ENCODE measurements at places on chromosomes 2 and 18.

DNA sequence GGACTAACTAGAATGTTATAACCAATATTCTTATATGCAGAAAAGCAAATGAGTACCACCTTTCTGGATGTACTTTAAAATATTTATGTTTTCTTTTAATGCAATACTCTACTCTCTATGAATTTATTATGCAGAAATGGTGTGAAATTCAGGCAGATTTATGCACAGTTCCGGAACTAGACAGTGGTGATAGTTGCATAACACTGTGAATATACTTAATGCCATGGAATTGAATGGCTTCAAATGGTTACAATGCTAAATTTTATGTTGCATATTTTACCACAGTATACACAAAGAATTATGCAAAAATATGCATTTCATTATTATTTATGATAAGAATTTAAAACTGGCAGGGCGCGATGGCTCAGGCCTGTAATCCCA is 287.8 kb upstream of the FN1 start:
- DNase-seq: no peak

- peak; percentile 51 for DNase-seq
Measured at GRCh38 chr2:185618625-185619024, 120.0 kb upstream of the FSIP2 start.

DNA sequence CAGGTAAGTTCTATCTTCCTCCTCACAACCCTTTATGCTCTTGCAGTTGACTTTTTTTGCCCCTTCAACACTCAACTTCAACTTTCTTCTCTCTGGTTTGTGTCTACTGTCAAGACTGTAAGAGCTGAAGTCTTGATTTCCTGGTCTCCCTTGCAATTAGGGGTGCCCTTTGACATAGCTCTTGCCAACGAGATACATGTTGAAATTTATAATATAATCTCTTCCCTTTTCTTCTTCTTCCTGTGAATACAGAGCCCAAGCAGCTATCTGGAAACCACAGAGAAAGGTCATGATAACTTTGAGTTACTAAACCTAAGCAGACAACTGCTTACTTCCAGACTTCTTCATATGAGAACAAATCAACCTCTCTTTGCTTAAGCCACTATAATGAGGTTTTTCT is 163.5 kb downstream of the MC4R start:
- DNase-seq: no peak

DNA sequence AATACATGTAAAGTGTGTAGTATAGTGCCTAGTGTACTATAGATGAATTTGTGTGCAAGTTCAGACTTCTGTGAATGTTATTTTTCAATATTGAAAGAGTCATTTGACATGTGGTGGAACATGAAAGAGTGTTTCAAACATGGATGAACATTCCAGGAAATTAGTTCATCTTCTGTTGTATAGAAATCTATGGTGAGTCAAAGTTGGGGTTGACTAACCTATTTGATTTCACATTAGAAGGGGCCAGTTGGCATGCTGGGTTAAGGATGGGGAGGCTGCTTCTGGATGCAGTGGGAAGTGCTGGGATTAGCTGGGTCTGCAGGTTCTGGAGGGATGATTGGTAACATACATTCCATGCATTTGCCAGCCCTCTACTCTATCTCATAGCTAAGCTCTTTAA is 50.6 kb downstream of the LYPD6B start:
- DNase-seq: no peak

GRCh38 chr2:64918220-64918886 is 70.8 kb upstream of the SLC1A4 start:
- no peak for DNase-seq

DNA sequence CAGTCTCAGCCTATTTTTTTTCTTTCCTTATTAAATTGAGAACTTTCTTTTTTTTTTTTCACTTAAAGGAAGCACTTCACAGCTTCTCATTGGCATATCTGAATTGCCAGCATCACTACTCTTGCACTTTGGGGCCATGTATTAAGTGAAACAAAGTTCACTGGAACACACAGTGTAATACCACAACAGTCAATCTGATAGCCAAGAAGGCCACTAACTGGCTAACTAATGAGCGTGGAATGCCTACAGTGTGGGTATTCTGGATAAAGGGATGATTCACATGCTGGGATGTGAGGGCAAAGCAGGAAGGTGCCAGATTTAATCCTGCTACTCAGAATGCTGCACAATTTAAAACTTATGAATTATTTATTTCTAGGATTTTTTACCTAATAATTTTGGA is 11.7 kb upstream of the C18orf63 start:
- DNase-seq: peak; percentile 87

DNA sequence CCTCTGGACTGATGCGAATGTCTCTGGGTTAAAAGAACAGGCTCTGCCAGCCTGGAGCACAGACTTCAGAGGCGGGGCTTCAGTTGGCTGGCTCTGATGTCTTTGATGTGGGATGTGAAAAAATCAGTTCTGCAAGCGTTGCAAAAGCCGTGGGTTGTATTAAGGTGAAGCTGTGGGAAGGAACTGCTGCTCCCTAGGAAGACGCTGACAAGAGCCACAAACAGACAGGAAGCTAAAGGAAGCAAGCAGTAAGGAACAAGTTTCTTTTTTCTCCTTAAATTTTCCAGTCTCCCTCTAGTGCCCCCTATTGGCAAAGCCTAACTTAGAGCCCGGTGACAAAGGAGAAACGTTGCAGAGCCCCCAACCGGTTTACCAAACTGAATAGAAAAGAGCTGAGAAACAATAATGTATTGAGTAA is 239.0 kb downstream of the CCDC178 start:
- DNase-seq: peak; percentile 68

DNA sequence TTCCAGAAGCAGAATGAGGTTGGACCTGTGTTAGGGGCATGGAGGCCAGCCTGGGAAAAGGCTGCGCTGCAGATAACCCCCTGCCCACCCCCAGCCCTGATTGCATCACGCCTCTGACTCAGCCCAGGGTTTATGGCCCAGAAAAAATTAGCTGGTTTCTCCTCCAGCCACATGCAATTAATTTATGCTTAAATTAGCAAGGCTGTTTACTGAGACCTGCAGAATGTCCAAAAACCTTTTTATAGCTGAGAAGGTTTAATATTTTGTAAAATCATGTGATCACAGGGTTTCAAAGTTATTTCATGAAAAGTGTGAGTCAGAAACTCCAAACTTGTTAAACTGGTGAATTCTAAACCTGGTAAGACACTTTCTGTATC is 123.1 kb upstream of the HDAC4 start:
- DNase-seq: peak; percentile 13

DNA sequence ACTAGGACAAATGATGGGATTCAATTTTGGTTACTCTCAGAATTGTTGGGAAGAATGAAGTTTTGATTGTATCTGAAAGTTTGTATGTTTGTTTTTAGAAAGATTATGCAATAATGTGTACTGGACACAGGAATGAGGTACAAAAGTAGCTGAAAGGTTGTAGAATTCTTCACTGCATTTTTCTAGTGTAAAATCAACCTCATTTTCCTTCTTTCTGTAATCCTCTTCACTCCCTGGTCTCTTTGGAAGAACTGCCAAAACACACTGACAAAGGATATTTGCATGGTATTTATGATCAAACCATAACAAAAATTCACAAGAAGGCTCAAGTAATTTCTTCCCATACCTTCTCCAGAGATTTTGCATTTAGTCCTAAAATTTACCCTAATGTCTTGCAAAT is 110.7 kb downstream of the ZEB2 start:
- DNase-seq: peak; percentile 15

DNA sequence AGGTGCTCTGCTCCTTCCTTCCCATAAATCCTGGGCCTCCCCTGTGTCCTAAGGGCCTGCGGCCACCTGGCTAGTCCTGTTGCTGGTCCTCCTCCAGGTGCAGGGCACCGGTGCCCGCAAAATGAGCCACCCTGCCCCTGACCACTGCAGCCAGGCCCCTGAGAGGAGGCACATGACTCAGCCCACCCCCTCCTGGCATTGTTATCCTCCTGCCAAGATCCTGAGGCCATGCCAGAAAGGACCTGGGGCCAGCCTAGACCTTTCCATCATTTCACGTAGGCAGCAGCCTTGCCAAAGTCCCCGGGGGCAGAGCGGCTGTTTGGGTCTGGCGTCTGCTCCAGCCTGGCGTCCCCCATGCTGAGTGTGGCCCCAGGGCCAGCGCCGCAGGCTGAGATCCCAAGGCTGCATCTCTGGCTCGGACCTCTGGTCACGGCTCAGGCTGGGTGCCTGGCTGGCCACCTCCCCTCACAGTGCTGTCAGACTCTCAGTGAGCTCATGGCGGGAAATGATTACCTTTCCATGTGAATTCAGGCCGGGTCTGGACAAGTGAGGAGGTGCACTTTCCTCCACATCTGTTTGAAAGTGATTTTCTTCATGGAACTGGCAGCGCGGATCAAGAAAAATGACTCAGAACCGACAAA is 81.0 kb downstream of the NDUFA10 start:
- no peak for DNase-seq

GRCh38 chr2:69914950-69915945 is at the start of gene MXD1:
TSS of gene MXD1 (plus strand) at chr2:69915109. CDS start at chr2:69915331, 222 bp downstream.
- peak; percentile 41 for DNase-seq

DNA sequence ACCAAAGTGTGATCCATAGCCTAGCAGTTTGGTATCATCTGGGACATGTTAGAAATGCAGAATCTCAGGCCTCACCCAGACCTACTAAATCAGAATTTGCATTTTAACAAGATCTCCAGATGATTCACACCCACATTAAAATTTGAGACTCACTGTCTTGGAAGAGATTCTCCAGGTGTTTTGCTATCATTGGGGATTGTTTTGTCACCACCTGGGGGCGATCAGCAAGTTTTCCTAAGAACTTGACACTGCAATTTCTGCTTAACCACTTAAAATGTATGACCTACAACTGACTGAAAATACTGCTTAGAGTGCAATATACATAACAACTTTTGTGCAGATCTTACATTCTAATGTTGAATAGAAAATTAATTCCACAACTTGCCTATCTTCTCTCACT is 18.9 kb upstream of the ITGA4 start:
- DNase-seq: no peak

GRCh38 chr2:192577706-192578105 is 383.0 kb upstream of the TMEFF2 start:
- no peak for DNase-seq

- peak; percentile 18 for DNase-seq
Measured at GRCh38 chr2:217749008-217749407, 253.8 kb downstream of the TNS1 start.

DNA sequence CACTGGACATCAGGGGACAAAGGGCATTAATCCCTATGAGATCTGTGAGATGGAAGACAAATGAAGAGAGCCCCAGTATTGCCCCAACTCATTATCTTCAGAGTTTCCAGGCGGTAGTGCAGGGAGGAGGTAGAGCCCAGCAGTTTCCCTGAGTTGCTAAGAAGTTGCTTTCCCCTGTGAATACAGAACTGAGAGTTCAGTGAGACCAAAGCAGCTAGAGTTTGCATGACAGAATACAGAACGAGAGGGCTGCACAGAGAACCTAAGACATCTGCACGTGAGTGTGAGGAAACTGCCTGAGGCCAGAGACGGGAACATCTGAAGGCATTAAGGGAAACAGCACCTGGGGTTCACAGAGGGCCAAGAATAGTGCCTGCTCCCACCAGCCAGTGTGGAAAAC is 18.1 kb upstream of the PGAP1 start:
- DNase-seq: no peak

- no peak for DNase-seq
Measured at GRCh38 chr2:100928235-100928634, 73.9 kb upstream of the RPL31 start.

GRCh38 chr18:51251625-51252024 is 54.1 kb upstream of the MEX3C start:
- no peak for DNase-seq

- DNase-seq: no peak
Measured at GRCh38 chr2:155218292-155218924, 519.9 kb downstream of the KCNJ3 start.

- DNase-seq: peak; percentile 2
Measured at GRCh38 chr2:187615364-187615763, 61.1 kb upstream of the TFPI start.

GRCh38 chr2:54457323-54458023 is 1.3 kb downstream of the SPTBN1 start:
- peak; percentile 58 for DNase-seq

DNA sequence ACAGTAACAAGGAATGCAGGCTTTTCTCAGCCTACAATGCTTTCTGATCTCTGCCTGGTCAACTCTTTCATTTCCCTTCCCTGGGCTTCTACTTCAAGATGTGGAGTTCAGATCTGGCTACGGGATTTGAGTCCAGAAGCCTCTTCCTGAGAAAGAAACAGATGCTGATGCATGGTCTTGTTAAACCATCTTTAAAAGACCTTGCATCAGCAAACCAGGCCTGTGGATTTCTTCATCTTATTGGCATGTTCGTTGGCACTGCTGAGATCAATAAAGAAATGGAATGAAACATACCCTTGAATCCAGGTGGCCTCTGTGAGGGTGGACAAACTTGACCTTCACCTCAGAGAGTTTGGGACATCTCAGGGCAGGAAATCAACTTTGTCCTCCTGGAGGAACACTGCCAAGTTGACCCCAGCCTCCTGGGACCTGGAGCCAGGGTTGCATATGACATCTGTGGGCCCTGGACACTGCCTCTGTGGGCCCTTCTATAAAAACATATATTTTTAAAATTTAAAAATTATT is 21.4 kb downstream of the IGFBP2 start:
- no peak for DNase-seq

- DNase-seq: no peak
Measured at GRCh38 chr18:73711256-73711655, 436.4 kb downstream of the FBXO15 start.

GRCh38 chr2:165114346-165114939 is 89.4 kb downstream of the SCN3A start:
- DNase-seq: peak; percentile 71

DNA sequence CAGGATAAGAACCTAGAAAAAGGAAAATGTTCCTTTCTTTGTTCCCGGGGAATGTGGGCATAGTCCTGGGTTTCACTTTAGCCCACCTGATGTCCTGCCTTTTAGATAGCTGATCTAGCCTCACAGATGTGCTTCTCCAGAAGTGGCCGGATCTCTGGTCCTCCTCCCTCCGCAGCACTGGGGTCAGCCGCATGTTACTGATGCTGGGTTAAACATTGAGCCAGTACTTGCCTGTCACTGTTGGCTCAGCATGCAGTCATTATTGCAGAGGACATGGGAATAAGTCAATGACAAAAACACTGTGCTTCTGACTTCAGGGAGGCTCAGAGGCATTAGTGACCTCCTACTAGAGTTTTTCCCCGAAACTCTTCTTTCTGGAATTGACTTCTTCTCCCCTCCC is 27.6 kb downstream of the NCK2 start:
- no peak for DNase-seq

GRCh38 chr2:178188466-178188865 is 5.8 kb upstream of the OSBPL6 start:
- DNase-seq: no peak

- no peak for DNase-seq
Measured at GRCh38 chr18:21593540-21594257, 6.8 kb downstream of the ESCO1 start.

- DNase-seq: no peak
Measured at GRCh38 chr2:219405958-219406860, 12.0 kb upstream of the DES start.
